Putamen (tissue), 1 donor: ENCODE measurements at places on chromosomes 5 and 9.

GRCh38 chr5:171365351-171365750, 22.3 kb upstream of the NPM1 start:
- DNase-seq: no peak

DNA sequence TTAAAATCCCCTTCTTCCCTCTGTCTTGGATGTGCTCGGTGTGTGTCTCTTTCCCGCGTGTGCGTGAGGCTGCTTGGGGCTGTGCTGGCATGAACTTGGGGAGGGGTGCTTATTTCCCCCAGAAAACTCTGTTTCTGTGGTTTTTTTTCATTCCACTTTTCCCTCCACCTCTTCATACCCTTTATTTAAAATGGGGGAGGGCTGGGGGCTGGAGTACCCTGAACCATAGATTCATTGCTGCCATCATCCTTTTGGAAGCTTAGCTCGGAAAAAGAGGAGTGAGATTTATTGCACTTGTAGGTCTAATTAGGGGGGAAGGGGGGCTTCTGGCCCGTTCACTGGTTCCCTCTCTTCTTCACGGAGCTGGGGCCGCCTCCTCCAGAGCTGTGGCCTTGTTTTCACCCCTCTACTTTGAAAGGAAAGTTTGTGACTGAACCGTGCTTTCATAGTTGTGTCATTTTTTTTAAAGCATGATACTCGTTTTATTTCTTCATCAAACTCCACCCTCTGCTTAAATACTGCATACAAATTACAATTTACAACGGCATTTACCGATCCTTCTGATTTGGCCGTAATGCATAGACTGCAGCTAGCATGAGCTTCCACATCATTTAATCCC, 2.9 kb downstream of the NR2F1 start:
- DNase-seq: no peak

DNA sequence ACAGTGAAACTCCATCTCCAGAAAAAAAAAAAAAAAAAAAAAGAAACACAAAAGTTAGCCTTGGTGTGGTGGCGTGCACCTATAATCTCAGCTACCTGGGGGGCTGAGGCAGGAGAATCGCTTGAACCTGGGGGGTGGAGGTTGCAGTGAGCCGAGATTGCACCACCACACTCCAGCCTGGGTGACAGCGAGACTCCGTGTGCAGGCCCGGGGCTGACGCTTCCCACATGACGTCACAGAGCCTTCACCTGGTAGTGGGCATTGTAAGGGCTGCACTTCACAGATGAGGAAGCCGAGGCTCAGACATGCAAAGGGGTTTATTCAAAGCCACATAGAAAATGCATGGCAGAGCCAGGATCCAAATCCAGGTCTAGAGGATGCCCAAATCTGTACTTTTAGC, 114.2 kb downstream of the GAPVD1 start:
- no peak for DNase-seq

- no peak for DNase-seq
Measured at GRCh38 chr9:91489361-91489899, 65.8 kb upstream of the NFIL3 start.

DNA sequence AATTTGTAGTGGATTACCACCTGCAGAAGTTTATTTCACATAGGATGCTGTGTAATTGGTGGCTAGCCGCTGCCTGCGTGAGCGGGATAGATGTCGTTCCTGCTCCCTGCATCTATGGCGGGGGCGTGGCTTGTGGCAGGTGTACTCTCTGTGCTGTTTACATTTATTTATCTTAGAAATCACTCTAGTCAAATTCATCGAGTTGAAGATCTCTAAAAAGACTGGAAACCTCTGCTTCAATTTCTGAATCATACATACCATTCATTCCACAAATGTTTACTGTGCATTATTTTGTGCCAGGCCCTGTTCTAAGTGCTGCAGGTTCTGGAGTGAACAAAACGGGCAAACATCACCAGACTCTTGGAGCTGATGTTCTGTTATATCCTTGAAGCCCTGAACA, 11.9 kb downstream of the ROPN1L start:
- DNase-seq: no peak

DNA sequence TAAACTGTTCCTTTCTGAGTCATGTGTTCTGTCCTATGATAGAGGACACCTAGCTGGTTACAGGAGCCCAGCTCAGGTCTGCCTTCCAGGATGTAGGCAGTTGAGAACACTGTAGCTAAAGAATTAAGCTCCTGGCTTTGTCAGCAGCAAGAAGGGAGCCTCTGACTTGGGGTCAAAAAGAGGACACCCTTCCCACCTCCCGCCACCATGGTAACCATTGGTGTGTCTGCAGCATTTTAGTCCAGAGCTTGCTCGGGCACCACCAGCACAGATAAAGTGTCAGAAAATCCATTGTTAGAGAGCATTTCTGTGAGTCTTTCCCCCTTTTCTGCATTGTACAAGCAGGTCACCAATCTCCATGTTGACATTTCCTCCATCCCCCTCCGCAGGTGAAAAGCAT, 181.7 kb downstream of the DOCK8 start:
- no peak for DNase-seq

DNA sequence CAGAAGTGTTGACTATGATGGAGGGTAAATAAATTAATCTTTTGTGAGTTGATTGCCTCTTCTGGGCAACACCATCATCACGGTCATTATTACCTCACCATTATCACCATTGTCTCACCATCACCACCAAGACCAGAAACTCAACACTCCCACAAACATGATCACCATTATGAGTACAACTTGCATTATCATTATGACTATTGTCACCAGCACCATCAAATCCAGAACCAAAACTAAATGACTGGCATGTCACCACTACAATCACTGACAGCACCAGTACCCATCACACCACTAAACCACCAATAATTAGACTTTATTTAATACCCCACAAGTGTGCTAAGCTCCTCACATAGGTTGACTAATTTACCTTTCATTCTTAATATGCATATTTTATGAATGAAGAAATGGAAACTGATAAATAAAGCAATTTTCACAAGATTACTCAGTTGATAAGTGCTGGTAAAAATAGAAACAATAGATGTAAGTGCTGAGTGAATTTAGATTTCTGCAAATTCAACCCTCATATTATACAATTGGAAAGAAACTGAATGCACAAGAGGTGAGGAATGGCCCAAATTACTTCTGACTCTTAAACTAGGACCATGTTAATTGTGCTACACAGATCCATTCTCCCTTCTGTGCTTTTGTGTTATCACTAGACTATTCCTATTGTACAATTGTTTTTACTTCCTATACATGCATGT, 517.8 kb upstream of the PAPPA start:
- DNase-seq: no peak
